ENCODE measurements at places on chromosomes 2 and 18.
A peak's percentile ranks its signal among the peaks of the same experiment; 100 is the strongest.

DNA sequence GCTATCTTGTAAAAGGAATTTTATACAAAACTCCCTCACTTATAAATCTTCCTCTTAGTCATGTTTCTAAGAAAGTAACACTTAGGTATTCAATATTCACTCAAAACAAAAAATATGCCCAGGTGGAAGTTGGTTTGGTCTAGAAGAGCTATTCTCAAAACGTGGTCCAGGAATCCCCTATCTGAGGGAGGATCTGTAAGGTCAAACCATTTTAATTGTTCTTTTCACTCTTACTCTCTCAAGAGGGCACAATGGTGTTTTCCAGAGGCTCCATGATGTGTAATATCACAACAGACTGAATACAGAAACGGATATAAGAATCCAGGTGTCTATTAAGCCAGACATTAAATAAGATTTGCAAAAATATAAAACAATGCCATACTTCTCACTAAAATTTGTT lies 9.9 kb downstream of the MOB1A start:
- DNase-seq, result no peak

- DNase-seq, result no peak
These were observed 294.5 kb downstream of the ZNF407 start for GRCh38 chr18:74892066-74892627.

DNA sequence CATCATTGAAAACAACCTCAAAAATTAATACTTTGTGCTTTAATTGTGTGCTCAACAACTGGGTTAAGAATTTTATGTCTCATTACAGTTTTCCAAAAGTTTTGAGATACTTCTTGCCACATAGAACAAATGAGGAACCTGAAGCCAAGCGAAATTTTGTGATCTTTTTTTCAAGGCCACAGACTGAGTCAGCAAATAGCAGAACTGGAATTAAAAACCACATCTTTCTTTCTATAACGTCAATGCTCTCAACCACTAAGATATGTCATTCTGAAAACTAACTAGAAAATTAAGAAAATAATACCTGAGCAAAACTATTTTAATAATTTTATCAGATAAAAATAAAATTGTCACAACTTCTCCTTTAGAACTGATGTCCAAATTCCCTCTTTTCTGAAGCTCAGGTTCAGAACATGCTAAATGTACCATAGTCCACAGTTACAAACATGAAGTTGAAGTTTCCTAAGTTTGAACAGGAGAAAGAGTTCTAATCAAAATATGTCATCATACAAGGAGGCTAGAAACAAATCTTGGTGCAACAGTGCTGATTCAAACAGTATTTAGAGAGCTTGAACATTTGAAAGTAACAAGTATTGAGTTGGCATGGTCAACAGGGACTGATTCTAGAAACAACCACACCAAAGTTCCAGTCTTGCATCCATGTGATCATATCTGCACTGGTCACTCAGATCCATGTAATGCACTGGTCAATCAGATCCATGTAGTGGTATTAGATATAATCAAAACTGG lies 27.6 kb upstream of the CALCRL start:
- DNase-seq, result no peak

DNA sequence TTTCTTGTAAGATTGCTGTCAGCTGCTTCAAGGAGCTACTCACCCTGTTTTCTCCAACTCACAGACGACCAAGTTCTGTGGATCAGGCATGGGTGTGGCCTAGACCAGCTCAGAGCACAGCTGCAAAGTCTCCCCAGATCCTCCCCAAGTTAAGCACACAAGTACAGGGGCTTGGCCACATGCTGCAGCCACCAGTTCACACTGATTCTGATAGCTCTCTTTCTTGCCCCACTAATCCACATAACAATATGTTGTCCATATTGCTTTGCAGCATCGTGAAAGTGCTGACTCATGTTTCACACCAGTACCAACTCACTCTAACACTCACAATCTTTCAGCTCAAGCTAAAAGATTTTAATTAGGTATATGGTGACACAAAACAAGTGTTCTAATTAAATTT lies 437.0 kb downstream of the PARD3B start:
- no peak for DNase-seq

DNA sequence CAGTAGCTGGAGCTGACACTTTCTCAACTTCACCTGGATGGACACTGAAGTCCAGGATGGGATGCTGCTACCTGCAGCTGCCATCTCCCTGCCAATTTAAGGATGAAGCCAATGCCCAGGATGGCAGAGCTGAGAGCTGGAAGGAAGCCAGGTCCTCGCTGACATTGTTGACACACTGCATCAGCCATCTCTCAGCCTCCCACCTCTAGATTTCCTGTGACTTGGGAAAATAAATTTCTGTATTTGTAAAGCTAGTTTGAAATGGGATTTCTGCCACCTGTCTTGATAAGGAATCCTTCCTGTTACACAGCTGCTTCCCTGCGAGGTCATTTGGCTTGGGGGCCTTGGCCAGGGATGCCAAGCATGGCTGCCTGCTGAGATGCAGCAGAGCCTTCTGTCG lies 43.5 kb downstream of the KCTD1 start:
- no peak for DNase-seq

DNA sequence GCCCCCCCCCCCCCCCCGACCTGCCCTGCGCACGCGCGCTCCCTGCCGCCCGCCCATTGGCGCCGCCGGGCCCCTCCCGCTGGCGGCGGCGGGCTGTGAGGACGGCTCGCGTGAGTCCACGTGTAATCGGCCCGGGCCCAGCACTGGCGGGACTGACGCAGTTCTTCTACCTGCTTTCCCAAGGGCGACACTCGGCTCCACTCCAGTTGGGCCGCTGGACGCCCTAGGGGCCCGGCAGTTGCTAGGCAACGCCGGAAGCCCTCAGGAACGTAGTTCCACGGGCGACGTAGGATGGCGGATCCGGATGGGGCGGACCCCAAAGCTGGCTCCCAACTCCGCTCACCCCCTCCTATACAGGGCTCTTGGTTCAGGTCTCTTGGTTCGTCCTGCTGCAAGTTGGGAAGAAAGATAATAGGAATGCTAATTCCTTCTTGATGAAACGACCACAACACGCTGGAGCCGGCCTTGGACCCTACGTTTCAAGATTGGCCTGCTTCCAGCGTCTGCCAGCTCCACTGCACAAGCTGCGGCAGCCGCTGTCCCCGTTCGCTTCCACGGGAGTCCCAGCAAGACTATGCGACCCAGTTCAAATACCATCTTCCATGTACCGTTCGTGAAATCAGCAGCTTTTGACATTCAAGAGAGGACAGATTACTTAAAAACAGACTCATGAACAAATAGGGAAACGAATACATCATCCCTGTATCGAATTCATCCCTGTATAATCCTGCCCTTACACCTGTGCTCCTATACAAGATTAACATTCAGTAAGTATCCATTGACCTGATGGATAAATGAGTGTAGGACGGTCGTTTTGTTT lies 415 bp upstream of the MCFD2 start:
- DNase-seq, result peak; percentile 83

DNA sequence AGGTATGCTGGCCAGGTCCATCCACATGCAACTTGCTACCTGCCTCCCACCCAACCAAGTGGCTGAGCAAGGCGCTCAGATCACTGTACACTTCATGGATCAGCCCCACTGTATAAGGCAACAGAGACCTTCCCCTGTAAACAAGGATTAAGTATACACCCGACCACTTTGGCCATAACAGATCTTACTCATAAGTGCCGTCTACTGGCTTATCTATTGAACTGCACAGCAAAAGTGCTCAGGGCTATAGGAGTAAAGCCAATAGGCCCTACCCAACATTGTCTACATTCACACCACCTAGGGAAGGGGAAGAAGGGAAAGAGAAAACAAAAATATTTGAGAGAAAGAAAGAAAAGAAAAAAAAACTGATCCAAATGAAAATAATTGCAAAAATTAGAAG lies 663.9 kb upstream of the LRRTM1 start:
- DNase-seq, result no peak

DNA sequence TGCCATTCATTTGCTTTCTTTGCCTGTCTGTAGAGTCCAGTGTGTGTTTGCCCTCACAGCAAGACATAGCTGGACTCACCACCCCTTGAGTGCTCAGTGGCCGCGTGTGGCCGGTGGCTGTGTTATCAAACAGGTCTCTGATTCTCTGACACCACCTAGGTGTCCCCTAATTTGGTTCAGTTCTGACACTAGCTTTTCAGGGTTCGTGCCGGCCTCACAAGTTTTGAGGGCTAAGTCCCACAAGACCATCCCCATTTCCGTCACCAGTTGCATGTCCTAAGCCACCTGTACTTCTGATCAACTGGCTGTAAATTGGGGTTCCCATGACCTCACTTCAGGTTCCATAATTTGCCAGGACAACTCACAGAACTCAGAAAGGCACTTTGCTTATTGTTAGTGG lies 23.5 kb downstream of the NCK2 start:
- DNase-seq, result no peak

DNA sequence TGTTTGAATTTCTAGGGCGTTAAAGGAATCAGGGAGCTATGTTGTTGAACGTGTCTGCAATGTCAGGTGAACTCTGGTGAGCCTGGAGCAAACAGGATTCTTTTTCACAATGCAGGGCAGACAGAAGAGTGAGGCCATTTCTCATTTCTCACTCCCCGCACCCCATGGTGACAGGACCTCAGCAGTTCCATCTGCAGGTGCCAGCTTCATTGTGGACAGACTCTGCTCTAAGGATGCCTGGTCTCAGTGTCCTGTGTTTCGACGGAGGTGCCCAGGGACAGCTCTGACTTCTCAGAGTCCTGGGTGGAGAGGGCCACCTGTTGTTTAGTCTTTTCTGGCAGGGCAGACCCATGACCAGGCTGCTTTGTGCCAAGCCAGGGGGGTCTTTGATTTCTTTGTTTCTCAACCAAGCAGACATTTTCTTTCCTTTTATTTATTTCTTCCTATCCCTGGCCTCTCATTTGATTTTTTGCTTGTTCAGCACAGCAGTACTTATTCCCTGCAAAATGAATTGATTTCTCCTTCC lies 201.5 kb downstream of the RNF144A start:
- DNase-seq, result no peak

DNA sequence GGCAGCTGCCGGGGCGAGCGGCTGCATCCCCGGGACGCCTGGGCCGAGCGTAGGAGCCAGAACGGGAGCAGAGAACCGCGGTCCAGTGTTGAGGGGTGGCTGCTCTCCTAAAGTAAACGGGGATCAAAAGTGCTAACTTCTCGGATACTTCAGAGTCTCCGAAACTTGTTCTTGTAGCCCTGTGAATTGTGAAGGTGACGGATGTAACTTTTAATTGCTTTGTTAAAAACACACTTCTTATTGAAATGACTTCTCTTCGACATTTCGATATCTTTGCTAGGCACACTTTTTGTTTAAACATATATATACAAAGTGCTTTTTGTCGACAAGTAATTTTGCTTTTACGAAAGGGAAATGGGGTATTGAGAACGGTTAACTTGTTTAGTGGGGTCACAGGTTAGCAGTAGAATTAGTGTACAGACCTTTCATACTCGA lies 540 bp downstream of the ATP9B start:
- DNase-seq, result peak; percentile 45

GRCh38 chr2:132415915-132416722 lies 486 bp upstream of the GPR39 start:
- no peak for DNase-seq

All from activated CD8-positive, alpha-beta T cell treated with anti-CD3 and anti-CD28 coated beads, Interleukin-2, amount 10 ng/mL, durations not matched to agents 7 days and 5 days (primary cell).